ENCODE measurements at places on chromosomes 11 and 22.

GRCh38 chr11:88447281-88447680 is 109.7 kb upstream of the CTSC start:
- no peak for DNase-seq

DNA sequence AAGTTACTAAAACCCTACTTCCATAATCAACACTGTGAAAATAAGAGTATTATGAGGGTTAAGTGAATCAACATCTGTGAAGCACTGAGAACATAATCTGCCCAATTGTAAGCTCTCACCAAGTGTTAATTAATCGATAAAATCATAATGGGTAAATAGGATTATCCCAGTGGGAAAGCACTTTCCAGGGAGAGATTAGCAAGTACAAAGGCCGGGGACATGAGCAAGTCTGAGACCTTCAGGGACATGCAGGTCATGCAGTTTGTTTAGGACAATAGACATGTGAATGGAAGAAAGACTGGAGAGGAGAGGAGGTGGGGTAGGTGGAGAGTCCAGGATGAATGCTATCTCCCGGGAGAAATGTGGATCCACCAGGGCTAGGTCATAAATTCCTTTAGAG is 57.8 kb upstream of the FIBIN start:
- no peak for DNase-seq

DNA sequence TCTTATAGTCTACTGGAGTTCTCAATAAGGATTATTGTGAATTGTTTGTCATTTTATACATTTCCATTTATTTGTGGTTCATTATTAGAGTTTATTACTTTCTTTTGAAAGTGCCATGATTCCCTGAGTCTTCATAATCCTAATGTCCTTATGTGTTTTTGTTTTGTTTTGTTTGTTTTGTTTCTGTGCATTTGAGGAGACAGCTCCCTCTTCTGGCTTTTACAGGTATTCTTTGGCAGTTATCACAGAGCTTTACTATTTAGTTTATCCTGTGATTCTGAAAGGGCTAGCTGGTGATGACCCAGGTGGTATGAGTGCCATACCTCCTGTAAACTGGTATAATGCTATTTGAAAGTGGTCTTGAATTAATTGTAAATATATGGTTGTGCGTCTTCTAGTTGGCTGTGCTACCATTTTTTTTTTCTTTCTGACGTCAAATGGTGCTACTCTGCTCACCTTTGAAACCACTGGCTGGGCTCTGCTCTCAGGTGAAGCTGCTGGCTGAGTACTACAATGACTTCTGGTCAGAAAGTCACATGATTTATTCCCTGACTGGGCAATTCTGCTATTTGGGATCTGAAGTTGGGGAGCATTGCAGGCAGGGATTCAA is 751.2 kb downstream of the JRKL start:
- DNase-seq = peak; percentile 16

- DNase-seq = no peak
Measured at GRCh38 chr11:67301951-67302516, 1.3 kb upstream of the SSH3 start.

- DNase-seq = no peak
Measured at GRCh38 chr11:132220474-132220873, 850.1 kb downstream of the NTM start.

GRCh38 chr11:78560153-78560552 is 14.5 kb downstream of the NARS2 start:
- no peak for DNase-seq

GRCh38 chr11:42646959-42647358 is 664.8 kb upstream of the API5 start:
- DNase-seq = no peak

- peak; percentile 42 for DNase-seq
Measured at GRCh38 chr11:119615003-119615881, 113.8 kb downstream of the NECTIN1 start.

DNA sequence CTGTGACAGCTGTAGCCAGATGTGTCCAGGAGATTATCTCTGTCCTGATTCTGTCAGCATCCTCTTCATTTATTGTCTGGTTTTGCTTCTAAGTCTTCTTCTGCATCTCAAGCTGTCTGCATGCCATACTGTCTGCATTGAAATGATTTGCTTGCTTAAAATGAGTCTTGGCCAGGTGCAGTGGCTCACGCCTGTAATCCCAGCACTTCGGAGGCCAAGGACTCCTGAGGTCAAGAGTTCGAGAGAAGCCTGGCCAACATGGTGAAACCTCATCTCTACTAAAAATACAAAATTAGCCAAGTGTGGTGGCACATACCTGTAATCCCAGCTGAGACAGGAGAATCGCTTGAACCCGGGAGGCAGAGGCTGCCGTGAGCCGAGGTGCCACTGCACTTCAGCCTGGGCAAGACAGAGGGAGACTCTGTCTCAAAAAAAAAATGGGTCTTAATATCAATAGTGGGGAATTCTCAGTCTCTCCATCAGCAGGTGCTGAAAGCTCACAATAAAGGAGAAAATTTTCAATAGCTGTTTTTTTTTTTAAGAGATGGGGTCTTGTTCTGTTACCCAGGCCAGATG is 39.2 kb upstream of the AMPD3 start:
- DNase-seq = no peak

DNA sequence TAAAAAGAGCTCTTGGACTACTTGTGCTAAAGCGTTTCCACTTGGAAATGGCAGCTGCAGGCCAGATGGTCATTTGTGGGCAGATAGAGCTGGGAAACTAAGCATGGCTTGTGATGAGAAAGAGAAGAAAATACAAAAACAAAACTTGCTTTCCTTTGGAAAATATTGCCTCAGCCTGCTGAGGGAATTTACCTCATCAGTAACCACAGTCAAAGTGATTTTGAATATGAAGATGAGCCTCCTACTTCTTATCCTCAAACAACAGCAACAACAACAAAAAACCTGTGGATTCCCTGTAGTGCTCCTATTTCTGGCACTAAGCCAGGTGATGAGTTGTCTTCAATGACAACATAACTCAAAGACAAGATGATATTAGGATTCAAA is 62.7 kb upstream of the FIBIN start:
- DNase-seq = no peak

- DNase-seq = no peak
Measured at GRCh38 chr22:47304854-47305253, 542.4 kb downstream of the TBC1D22A start.

- no peak for DNase-seq
Measured at GRCh38 chr11:128904303-128904655, 13.1 kb downstream of the KCNJ5 start.

- no peak for DNase-seq
Measured at GRCh38 chr22:19644314-19645223, 69.7 kb upstream of the SEPTIN5 start.

DNA sequence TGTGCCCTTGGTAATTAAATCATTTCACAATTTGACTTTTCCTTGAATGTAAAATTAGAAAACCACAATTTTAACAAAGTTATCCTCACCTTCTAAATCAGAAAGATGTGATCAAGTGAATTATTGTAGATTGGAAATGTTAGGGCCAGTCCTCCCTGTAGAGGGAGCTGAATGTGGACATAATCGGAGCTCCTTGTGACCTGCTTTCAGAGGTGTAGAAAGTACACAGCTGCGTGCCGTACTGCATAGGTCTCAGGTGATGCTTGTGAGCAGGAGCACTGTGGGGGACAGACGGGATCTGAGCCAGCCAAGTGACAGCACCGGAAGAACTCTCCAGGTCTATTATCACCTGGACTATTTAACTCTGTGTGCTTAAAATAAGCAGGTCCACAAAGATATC is 338.0 kb downstream of the AASDHPPT start:
- no peak for DNase-seq

- no peak for DNase-seq
Measured at GRCh38 chr22:25702571-25703167, 39.3 kb upstream of the MYO18B start.

DNA sequence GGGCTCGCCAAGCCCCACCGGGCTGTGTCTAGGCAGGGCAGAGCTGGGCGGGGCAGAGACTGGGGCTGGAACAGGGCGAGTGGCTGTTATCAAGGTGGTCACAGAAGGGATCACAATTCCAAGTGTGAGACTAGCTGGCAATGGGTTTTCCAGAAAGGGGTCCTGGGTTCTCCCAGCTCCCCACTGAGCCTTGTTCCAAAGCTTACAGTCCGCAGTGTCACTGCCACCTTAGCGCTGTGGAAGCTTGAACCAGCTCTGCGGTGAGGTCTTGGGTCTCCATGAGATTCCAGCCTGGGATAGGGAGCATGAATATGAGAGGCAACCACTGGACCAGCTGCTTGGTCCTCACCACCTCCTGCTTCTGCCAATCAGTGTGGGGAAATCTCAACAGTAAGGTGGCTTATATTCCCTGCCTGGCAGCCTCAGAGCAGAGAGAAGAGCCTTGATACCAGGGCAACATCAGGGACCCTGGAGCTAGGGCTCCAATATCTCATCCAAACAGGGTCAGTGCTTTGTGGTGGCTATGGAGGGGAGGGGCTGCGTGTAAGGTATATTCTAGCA is 831 bp downstream of the CD44 start:
- DNase-seq = no peak

DNA sequence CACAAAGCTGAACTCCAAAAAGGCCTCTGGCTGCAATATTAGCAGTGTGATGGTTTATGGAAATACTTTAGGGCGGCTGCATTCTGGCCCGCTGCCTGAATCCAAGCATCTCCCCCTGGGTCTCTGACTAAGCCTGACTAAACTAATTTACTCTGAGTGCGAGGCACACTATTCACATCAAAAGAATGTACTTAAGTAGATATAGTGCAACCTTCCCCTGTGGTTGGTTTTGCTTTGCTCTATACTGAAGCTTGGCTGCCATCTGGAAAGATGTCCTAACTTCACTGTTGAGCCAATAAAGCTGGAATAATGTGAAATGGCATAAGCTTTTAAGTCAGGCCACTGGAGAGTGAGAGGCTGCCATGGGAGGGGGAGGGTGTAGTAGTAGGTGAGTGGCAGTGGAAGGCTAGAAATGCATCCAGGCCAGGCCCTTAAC is 321.6 kb downstream of the AASDHPPT start:
- no peak for DNase-seq

GRCh38 chr22:35510481-35510934 is 30.1 kb upstream of the RASD2 start:
- DNase-seq = no peak

GRCh38 chr11:118895093-118896039 is 11.7 kb downstream of the CXCR5 start:
- DNase-seq = peak; percentile 62

- no peak for DNase-seq
Measured at GRCh38 chr22:37985751-37986281, 1.5 kb upstream of the SOX10 start.

DNA sequence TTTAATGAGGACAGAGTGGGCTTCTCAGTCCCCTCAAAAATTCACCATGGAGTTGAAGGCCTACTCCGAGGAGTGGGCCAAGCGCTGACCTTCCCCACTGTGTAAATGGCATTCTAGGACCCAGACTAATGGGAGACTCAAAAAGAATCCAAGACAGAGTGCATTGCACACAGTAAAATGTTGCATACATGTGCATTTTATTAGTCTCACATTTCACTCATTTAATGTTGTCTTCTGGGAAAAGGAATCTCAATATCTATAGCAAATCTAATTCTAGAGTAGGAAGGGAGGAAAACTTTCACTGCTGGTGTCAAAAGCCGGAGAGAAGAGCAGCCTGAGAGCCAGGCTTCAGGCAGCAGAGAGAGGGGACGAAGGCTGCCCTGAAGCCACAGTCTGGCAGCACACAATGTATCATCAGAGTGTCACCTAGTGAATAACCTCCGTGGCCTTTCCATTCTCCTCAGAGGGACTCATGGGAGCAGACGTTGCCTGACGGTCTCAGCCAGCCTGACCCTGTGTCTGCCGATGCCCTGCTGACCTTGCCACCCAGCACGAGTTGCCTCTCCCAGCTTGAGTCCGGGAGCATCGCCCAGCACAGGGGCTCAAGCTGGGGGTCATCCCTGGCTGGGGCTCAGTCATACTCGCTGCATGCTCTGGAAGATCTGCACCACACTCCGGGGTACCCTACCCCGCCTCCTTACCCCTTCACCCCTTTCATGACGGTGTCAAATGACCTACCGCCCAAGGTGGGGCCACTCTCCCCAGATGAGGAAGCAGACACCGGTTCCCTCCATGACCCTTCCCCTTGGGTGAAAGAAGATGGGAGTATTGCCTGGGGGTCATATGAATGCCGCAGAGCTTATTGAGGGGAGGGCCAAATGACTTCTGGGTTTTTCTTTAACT is 12.9 kb upstream of the POU2AF3 start:
- no peak for DNase-seq

DNA sequence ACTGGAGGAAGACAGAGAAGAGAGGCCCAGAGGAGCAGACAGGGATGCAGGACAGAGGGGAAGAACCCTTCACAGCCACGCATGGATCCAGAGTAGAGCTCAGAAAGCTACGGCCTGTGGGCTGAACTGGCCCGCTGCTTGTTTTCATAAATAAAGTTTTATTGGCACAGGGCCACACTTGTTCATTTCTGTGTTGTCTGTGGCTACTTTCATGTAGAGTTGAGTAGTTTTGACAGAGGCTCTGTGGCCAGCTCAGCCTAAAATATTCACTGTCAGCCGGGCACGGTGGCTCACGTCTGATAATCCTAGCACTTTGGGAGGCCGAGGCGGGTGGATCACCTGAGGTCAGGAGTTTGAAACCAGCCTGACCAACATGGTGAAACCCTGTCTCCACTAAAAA is 26.2 kb upstream of the GAL start:
- no peak for DNase-seq

GRCh38 chr22:27772081-27772983 is 29.2 kb downstream of the MN1 start:
- no peak for DNase-seq

- DNase-seq = no peak
Measured at GRCh38 chr22:37289156-37289735, 6.9 kb downstream of the CYTH4 start.

DNA sequence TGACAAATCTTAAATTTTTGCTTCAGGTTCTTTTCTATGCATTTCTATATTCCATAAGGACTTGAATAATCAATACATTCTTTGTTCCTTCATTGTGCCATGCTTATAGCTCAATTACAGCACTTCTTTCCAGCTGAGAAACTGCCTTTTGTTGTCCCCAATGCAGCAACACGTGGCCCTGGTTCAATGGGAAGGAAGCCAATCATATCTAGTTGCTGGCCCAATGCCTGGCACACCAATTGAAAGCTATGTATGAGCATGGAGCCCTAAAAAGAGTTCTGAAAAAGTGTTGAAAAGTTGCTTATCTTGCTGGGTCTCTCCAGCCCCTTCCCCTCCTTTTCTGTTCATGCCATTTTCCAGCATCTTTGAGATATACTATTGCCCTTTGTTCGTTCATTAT is 448.0 kb upstream of the FAT3 start:
- DNase-seq = no peak
